ENCODE measurements at places on chromosomes 1 and 21.

GRCh38 chr1:1337793-1338147 lies 6.7 kb downstream of the TAS1R3 start:
- DNase-seq, result no peak

DNA sequence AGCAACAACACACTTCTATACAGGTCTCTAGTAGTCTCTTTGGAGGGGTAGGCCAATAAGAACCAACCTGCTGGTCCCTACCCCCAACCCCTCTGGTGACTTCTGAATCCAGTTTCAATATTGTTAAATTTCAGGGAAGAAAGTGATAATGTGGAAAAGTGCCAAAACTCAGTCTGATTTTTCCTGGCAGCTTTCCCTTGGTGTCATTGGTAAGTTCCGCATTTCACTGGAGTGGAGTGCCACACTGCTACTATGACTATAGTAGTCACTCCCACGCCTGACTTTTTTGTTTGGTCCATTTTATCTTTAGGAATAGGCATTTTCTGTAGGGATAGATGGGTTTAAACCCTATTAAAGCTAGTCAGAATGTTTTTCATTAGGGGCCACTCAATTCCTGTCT lies 5.7 kb upstream of the ARID1A start:
- DNase-seq, result no peak

- no peak for DNase-seq
Observed at GRCh38 chr1:169312084-169312954, 55.3 kb downstream of the NME7 start.

GRCh38 chr1:10909697-10910680 lies 102.5 kb upstream of the TARDBP start:
- DNase-seq, result peak; percentile 23

DNA sequence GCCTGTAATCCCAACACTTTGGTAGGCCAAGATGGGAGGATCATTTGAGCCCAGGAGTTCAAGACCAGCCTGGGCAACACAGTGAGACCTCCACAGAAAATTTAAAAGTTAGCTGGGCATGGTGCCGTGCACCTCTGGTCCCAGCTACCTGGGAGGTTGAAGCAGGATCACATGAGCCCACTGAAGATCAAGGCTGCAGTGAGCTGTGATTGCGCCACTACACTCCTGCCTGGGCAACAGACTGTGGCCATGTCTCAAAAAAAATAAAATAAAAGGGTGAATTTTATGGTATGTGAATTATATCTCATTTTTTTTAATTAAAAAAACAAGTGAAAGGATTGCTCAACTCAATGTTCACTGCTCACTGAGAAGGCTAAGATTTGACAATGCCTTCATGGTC lies 8.7 kb downstream of the ARID4B start:
- no peak for DNase-seq

DNA sequence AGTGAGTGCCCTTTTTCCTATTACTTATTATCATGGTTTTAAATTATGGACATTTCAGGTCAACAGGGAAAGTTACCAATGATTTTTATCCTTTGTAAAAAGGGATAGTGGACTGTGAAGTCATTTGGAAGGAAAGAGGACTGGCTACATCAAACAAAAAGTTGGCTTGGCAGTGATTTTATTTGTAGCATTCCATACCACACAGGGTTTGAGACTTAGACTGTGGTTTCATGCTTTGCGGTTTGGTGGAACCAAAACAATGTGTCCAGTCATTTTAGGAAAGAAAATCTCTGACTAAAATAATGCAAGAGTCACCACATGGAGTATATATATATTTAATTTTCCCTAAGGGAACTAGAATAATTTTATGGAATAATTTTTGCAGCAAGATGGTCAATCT lies 239.5 kb downstream of the HMCN1 start:
- no peak for DNase-seq

DNA sequence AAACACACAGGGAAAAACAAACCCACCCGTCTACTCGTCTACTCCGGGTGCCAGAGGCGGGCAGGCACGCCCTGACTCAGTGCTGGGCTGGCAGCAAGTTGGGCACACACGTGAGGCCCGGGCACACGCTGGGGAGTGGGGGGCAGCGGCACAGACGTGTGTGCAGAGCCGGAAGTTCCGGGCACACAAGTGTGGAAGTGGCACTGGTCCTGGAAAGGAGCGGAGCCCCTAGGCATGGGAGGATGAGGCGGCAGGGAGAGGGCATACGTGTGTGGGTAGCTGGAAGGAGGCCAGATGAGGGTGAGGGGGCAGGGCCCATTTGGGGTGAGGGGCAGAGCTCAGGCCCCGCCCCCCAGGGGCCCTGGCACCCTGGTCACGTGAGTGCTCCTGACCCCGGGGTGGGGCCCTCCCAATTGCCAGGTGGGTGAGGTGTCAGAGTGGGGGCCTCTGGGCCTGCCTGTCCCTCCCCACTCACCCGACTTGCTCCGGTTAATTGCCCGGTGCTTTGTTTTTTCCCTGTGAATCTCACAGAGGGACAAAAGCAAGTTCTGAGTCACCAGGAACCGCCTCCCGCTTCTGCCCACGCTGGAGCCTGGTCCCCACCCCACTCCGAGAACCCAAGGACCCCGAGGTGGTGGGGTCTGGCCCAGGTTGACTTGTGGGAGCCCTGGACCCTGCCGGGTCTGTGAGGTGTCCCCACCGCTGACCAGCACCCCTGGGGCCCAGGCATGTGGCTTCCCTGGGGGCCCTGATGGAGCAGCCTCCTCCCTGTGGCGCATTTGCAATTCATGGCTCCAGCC lies 104.8 kb upstream of the CASZ1 start:
- no peak for DNase-seq

DNA sequence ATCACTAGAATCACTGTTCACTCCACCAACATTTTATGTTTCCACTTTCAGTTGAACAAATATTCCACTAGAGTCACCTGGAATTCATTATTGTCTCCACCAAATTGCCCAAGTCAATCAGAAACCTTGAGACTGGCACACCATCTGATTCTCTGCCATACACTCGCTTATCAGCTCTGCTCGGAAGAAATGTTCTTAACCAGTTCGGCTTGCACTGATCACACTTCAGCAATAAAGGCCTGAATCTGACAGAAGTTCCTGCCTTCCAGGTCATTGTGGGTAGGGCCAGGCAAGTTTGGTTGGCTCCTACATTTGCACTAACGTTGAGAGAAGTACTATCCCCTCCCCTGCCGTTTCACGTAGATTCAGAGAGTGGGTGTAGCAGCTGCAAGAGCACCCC lies 10.0 kb downstream of the TPM3 start:
- no peak for DNase-seq

- DNase-seq, result no peak
Observed at GRCh38 chr21:42619841-42620240, 33.6 kb upstream of the PDE9A start.

DNA sequence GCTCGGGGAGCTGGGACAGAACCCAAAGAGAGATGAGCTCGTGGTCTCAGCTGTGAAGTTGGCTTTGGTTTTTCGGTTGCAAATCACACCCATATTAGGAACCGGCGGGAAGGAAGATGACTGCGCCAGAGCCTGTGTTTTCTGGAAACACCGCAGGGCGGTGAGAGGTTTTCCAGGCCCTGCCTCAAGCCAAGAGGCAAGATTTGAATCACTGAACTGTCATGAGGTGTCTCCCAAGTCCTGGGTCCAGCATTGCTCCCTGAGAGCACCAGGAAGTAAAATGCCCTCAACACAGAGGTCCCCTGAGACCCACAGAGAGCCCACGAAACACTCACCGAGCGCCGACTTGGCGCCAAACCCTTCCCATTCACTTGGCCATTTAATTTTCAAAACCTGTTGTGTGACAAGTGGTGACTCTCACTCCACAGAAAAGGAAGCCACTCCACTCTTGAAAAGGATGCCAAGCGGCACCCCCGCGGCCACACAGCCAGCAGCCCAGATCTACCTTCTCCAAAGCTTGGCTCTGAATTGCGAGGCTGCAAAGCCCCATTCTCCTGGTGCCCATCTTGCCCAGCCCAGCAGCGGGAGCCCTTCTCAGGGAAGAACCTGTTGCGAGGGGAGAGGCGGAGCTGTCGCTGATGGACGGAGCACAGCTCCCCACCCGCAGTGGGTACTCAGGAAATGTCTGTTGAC lies 99.0 kb upstream of the RUNX3 start:
- DNase-seq, result peak; percentile 50

DNA sequence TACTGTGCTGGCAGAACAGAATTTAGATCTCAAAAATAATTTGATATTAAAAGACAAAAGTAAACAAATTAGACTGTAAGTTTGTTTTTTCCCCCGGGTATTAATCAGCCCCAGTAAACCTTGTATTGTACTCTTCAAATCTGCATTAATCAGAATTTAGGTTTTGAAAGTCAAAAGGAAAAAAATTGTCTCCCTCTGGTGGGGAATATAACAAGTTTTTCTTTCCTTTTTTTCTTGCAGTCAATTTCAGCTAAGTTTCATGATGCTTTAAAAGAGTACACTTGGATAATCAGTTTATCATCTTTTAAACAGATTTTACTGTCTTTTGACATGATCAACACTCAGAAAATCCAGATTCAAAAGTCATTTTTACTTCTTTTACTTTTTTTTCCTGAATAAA lies 134.5 kb upstream of the PKN2 start:
- DNase-seq, result no peak

- no peak for DNase-seq
Observed at GRCh38 chr1:50735443-50735842, 224.6 kb downstream of the FAF1 start.

All from activated CD8-positive, alpha-beta memory T cell treated with anti-CD3 and anti-CD28 coated beads for 48 hours (primary cell).